ENCODE measurements at places on chromosomes 13 and 19. TPM values are rescaled to one million over a fixed set of nuclear protein-coding genes. Genes with fewer than 3 reads are reported as not detected.

CYP4F11 gene
- 3.9 TPM for total RNA-seq

GRCh38 chr19:54125713-54126112 lies 10.2 kb downstream of the PRPF31 start:
- H3K4me1 ChIP-seq: no peaks in the 10 kb centered on the region
- no peak for DNase-seq
- no peak overlapping the region for H3K4me3 ChIP-seq
- no peaks in the 10 kb centered on the region for H3K27me3 ChIP-seq
- no peak overlapping the region for H3K27ac ChIP-seq

GRCh38 chr19:14265290-14266036 lies 59.5 kb upstream of the ADGRL1 start:
- no peaks in the 10 kb centered on the region for H3K36me3 ChIP-seq
- H3K27ac ChIP-seq: no peak overlapping the region
- no peak for DNase-seq
- H3K4me3 ChIP-seq: no peak overlapping the region
- H3K27me3 ChIP-seq: no peaks in the 10 kb centered on the region

DNA sequence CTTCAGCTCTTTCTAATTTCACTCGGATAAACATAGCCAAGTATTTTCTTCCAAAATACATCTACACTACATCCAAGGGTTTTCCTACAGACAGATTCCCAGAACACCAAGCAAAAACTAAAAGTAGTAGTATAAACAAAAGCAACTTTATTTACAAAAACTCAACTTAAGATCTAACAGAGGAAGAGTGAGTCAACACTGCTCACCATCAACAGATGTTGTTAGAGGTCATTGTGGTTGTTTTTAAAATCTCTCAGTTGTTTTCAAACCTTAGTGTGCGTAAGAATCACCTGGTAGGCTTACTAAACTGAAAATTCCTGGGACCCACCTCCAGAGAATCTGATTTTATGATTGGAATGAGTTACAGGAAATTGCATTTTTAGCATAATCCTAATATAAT lies 631.7 kb upstream of the SGCG start:
- H3K36me3 ChIP-seq: no peaks in the 10 kb centered on the region
- no peak for DNase-seq
- H3K4me1 ChIP-seq: no peaks in the 10 kb centered on the region
- no peaks in the 10 kb centered on the region for H3K27me3 ChIP-seq
- no peak overlapping the region for H3K27ac ChIP-seq

DNA sequence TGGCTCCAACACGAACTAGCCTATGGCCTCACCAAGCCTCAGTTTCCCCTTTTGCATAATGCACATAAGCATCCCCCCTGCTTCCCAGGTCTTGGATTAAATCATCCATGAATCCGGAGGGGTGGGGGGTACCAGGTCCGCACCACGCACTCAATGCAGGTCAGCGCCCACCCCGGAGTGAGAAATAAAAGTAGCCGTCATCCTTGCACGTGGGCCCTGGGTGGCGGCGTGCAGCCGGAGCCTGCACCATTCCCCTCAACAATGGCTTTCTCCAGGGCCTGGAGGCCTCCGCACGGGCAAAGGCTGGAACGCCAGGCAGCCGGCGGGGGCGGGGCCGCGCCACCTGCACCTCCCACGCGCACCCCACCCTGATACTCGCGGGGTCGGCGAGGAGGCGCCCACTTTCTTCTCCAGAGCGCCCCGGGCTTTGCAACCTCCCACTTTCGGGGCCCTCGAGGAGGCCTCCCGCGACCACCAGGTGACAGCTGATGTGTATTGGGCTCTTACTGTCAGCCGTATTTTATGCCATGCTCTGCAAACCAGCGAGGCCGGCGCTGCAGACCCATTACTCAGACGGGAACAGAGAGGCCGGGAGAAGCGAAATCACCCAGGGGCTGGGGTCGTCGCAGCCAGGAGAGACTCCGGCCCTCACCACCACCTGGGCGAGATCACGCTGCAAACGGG lies 767 bp upstream of the GADD45B start:
- DNase-seq: peak; percentile 78
- peak overlapping the region; percentile 95 for H3K27ac ChIP-seq
- no peaks in the 10 kb centered on the region for H3K36me3 ChIP-seq
- no peaks in the 10 kb centered on the region for H3K4me1 ChIP-seq
- H3K27me3 ChIP-seq: no peaks in the 10 kb centered on the region
